ENCODE measurements at places on chromosomes 6 and 20.

DNA sequence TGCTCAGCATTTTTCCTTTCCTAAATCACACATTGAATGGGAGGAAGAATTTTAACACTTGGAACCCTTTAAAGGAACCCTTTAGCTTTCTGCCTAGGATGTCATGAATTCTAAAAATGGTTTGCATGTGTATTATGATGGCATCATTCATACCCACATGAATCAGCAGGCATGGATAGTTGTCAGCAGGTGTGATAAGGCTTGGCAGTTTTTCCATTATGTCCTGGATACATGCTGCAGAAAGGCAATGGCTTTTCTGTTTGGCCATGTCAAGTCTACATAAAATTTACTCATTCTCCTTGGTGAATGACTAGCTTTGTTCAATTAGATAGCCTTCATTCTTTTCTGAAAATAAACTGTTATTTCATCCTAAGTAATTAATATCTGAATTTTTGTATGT, 353.7 kb downstream of the GRIK2 start:
- DNase-seq: no peak

DNA sequence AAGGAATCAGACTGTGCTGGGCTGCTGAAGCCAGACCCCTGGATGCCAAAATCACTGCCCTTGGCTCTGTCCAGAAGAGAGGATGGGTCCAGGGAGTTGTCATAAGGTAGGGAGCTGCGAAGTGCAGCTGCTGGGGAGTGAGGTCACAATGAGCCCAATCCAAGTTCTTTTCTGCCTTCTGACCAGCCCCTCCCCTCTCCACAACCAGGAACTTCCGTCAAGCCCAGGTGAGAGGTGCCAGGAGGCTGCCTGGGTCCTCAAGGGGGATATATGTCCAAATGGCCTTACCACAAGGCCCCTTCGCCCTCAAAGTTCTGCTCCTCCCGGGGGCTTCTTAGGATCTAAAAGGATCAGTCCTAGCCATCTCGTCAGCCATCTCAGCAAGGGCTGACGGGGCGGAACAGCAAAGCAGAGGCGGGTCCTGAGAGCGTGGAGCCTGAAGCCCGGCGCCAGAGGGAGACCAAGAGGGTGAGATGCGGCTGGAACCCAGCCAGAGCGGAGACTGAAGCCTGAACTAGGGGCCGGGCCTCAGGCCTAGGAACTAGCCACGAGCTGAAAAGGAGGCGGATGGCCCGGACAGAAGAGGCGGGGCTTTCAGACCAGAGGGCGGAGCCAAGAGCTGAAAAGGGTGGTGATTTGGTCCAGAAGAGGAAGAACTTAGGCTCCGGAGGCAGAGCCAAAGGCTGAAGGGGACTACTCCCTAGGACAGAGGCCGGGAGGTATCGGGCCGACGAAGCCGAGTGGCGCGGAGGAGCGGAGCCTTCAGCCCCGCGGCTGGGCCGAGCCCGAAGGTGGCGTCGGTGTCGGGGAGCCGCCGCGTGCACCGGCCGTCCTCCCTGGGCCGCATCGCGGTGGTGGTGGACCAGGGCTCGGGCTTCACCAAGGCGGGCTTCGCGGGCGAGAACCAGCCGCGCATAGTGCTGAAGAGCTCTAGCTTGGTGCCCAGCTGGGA, at the start of gene ACTL10:
Gene ACTL10 (plus strand): TSS at position 651 of the 952 bp plus-strand sequence. CDS start 555 bp downstream, outside the sequence.
- DNase-seq: peak; percentile 73

DNA sequence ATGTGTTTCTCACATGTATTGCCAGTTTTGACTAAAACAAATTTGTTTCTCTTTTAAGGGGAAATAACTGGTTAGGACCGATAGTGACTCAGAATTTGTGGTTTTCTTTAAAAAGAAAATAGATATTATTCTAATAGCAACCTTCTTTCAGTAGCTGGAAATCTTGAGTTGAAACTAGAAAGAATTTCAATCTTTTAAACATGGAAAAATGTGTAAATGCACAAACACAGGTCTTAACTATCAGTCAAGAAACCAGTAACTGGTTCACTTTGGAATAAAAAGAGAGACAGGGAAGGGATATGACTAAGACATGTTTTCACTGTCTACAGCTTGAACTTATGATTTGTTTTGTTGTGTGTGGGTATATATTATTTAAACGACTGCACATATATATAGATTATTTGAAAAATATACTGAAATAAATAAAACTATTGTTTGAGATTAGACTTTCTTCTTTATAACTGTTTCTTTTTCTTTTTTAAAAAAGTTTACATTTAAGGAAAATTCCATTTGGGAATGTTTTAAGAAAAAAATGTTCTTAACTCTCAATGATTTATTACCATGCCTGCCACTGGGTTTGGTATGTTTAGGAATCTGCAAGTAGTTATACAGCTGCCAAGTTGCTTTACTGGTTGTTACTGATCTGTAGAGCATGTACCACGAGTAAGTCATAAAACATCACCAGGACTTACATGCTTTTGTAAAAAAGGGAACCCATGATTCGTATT, 753.3 kb upstream of the MARCKS start:
- no peak for DNase-seq

GRCh38 chr20:11777387-11778205, 140.1 kb upstream of the BTBD3 start:
- peak; percentile 29 for DNase-seq

DNA sequence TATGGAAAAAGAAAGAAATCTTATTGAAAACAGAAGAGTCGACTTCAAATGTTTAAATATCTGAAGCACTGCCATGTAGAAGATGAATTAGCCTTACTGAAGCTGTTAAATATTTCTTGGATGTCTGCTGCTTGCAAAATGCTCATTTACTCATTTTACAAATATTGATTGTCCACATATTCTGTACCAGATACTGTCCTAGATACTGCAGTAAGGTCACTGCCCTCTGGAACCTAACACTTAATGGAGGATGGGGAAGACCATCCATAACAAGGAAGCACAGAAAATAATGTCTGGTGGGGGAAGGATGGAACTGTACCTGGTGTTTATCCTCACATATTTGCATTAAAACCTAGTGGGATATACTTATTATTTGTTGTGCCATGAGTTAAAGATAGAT, 99.0 kb downstream of the RCAN2 start:
- no peak for DNase-seq

DNA sequence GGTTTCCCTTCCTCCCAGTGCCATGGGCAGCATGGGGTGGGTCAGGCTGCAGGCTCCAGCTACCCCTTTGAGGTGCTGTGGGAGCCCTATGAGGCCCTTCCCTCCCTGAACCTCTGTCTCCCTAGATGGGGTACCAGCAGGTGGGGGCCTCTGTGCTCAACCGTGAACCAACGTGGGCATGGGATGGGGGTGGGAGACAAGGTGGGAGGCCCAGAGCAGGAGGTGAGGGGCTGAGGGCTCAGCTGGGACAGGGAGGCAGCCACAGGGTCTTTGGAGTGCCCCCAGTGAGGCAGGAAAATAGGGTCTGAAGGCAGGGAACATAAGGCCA, 33.3 kb downstream of the SUN5 start:
- no peak for DNase-seq

DNA sequence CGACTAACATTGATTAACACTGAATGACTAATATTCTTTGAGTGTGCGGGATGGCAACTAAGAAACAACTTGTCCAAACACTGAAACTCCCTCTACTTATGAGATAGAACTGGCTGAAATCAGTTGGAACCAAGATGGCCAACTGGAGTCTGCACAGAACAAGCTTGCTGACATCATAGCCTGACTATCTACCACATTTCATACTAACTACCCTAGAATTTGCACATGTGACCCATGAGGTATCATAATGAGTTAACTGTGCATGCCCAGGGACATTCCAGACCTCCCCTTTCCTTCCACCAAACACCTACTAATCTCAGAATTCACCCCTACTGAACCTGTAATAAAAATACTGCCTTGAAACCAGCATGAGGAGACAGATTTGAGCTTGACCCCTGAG, 43.2 kb downstream of the PHIP start:
- no peak for DNase-seq

GRCh38 chr6:73586416-73586974, 65.7 kb upstream of the EEF1A1 start:
- no peak for DNase-seq

- DNase-seq: no peak
Observed at GRCh38 chr6:108739496-108740330, 108.5 kb upstream of the ARMC2 start.

- no peak for DNase-seq
Observed at GRCh38 chr20:50313522-50313820, 122.8 kb downstream of the CEBPB start.

GRCh38 chr20:63915471-63915870, 20.5 kb downstream of the DNAJC5 start:
- no peak for DNase-seq

- no peak for DNase-seq
Observed at GRCh38 chr6:44050872-44051505, 76.3 kb downstream of the MRPL14 start.

GRCh38 chr6:66902457-66902856, 1195.4 kb upstream of the EYS start:
- DNase-seq: no peak

- DNase-seq: no peak
Observed at GRCh38 chr6:95614094-95614493, 36.8 kb downstream of the MANEA start.

DNA sequence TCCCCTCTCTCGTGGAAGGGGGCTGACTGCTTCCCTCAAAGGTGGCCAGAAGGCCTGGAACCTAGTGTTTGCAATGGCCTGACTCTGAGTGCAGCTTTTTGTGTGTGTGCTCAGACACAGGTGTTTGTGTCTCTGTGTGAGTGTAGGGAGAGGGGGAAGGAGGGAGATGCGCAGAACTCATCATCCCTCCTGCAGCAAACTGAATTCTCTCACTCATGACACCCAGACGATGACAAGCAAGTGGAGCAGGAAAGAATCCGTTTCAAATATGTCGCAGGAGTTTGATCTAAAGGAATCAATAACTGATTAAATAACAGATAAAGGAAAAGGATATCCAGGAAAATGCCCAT, 101.4 kb downstream of the TNFAIP3 start:
- no peak for DNase-seq

DNA sequence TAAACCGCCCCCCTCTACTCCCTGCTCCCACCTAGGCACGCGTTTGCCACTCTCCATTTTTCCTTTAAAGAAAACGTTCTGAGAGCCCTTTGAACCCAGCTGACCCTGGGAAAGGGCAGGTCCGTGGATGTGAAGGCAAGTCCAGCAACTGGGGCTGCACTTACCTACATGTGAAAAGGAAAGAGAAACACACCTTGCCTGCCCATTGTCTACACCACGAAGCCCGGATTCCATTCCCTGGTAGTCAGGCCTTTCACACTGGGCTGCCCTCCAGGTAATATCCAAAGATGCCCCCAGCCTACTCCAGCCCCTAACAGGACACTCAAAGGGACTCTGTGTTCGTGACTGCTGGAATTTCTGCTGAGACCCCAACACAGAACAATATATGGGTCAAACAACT, 94.4 kb downstream of the CD83 start:
- no peak for DNase-seq

- DNase-seq: no peak
Observed at GRCh38 chr20:61997891-61998290, 67.8 kb downstream of the TAF4 start.

GRCh38 chr6:169590376-169590939, 111.4 kb downstream of the WDR27 start:
- no peak for DNase-seq

- no peak for DNase-seq
Observed at GRCh38 chr6:16752206-16752866, 8.9 kb downstream of the ATXN1 start.

GRCh38 chr20:18042229-18042628, 15.5 kb downstream of the OVOL2 start:
- no peak for DNase-seq

DNA sequence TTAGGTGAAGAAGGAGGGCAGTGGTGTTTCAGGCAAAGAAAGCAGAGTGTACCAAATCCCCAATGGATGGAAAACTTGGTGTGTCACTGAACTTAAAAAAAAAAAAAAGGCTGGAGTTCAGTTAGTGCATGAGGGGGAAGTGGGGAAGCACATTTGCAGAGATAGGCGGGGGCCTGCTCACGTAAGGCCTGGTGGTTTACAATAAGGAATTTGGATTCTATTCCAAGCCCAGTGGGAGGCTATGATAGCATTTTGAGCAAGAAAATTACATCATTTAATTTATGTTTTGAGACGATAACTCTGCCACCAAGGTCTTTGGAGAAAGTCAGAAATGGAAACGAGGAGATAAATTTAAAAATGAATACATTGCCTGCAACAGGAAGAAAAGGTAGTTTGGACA, 225.5 kb downstream of the EYA4 start:
- DNase-seq: no peak

GRCh38 chr6:96391776-96392360, 129.7 kb upstream of the UFL1 start:
- peak; percentile 38 for DNase-seq

- no peak for DNase-seq
Observed at GRCh38 chr6:112795316-112795715, 448.2 kb downstream of the RFPL4B start.

DNA sequence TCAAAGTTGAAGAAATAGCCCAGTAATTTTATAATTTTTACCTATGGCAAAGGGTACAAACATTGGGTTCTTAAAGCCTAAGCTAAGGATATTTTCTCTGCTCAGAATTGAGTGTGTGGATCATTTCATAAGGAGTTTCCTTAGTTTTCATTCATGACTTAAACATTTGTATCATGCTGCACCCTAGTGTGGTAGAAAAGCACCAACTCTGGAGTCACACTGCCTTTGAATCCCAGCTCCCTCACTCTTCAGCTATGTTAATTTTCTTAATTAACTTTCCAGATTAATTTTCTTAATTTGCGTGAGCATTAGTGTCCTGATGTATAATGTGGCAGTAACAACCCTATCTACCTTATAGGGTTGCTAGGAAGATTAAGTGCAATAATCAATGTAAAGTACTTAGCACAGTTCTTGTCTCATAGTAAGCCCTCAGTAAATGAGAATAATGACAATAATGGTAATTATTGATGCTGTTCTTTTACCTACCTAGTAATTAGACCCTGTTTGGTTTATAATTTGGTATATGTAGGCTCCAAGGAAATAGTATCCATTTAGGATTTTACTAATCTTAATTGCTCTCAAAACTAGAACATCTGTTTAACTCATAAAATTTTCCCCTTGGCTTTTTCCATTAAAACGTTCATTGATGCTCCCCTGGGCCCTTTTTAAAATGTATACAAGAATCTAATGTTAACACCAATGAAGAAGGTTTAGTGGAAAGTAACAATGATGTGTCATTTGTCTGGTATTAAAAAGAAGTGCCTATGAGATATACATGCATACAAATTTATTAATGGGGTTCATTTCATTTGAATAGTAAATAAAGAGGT, 31.6 kb downstream of the DSE start:
- no peak for DNase-seq

DNA sequence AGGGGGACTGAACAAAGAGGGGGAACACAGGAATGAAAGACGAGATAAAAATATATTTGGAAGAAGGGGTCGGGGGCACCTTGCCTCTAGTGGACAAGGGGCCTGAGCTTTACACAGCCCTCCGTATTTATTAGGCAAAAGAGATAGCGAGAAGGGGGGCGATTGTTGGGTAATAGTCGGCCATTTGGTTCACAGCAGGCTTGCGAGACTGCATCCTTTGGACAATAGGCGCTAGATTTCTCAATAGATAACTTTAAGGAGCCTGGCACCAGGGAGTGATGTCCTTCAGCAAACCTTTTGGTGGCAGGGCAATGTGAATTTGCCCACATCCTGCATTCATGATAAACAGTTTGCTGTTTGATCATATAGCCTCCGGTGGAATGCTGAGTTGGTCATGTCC, 3.0 kb upstream of the NANP start:
- no peak for DNase-seq

GRCh38 chr20:50957276-50957675, 1.1 kb downstream of the DPM1 start:
- no peak for DNase-seq

GRCh38 chr6:143449082-143449713, 1.3 kb downstream of the ADAT2 start:
- DNase-seq: no peak

- DNase-seq: no peak
Observed at GRCh38 chr6:114068116-114068515, 97.2 kb upstream of the HDAC2 start.

All from NCI-H2081 treated with DMSO at 0.1 percent for 48 hours (cell line).